ENCODE measurements at places on chromosomes 2 and 18.

DNA sequence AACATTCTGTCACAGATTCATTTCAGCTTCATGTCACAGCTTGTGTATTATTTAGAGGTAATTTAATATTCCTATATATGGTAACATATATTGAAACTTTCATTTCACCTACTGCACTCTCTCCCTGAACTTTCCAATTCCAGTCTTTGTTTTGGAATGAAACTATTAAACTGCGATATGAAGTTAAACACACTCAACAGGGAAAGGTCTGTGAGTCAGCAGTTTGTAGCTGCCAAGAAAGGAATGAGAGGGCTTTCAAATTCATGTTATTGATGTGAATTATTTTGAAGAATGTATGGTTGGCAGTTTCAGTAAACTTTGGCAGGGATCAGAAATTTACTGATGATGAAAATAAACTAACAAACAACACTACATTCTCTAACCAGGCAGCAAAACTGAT, 148.3 kb downstream of the HNMT start:
- no peak for DNase-seq

DNA sequence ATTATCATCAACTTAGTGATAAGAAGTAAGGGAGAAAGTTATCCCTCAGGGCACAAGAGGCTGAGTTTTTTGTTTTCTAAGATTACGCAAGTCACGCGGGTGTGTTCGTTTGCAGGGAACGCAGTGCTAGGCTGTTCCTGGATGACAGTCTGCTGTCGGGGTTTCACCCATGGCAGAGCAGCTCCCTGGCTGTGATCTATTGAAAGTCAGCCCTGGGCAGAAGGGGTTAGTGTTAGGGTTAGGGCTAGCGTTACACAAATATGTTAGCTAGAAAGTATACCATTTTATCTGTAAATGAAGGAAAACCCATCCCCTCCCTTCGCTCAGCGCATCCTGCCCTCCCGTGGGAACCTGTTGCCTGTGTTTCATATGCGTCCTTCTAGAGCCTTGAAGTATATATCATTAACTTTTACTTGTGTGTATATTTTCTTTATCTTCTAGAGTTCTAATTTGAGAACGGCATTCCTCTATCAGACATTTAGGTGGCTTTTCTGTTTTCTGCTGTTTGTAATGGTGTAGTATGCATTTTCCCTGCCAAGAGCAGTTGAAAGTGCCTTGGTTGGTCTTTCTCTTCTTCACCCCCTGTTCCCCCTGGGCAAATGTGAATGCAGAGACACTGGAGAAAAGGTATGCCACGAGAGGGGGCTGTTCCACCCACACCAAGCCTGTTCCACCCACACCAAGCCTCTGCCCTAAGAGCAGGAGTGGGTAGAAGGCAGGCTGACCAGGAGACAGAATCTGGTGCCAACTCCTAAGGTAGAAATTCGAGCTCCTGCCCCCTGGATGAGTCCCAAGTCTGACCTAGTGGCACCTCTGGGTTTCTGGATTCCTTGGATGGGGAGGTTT, 47.0 kb downstream of the ARMC9 start:
- no peak for DNase-seq

- no peak for DNase-seq
These were observed 3.4 kb upstream of the HSBP1L1 start for GRCh38 chr18:79960921-79961526.

DNA sequence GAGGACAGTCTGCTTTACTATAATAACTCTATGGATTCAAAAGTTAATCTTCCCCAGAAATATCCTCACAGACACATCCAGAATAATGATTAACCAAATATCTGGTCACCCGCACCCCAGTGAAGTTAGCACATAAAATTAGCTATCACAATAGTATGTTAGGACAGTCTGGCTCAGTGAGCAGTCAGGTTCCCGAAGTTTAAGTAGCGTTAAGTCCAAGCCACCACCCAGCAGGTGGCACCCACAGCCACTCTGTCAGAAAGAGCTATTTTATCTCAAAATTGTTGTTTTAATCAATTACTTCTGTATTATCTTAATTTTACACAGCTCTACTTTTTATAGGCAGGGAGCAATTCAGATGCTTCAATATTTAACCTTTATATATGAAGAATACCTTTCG, 537.5 kb downstream of the MBD2 start:
- DNase-seq: no peak

All from stimulated activated naive CD4-positive, alpha-beta T cell (primary cell).